HT1080 (cell line): ENCODE measurements at places on chromosomes 5 and 9.

DNA sequence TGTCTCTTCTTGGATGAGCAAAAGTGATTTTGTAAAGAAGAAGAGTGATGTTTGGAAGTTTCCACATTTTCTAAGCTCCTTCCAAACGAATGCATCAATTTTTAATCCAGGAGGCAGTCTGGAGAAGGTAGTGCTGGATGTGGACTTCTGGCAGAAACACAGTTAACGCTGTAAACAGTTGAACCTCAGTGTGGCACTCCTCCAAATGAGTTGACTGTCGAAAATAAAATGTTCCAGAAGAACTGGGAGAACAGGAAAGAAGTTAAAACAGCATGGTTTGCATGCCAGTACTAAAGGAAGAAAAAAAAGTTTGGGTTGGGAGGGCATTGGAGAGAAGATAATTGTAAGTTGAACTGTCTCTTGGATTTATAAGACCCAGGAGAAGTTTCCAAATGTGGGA lies 6.5 kb downstream of the ZNF462 start:
- DNase-seq, result no peak

DNA sequence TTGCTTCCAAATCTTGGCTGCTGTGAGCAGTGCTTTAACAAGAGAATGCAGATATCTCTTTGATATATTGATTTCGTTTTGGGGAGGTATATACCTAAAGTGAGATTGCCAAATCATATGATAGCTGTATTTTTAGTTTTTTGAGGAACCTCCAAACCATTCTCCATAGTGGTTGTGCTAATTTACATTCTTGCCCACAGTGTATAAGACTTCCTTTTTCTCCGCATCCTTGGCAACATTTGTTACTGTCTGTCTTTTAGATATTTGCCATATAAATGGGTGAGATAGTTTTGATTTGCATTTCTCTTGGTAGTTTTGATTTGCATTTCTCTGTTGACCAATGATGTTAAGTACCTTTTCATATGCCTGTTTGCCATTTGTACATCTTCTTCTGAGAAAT lies 10.0 kb upstream of the PLK2 start:
- DNase-seq, result no peak

DNA sequence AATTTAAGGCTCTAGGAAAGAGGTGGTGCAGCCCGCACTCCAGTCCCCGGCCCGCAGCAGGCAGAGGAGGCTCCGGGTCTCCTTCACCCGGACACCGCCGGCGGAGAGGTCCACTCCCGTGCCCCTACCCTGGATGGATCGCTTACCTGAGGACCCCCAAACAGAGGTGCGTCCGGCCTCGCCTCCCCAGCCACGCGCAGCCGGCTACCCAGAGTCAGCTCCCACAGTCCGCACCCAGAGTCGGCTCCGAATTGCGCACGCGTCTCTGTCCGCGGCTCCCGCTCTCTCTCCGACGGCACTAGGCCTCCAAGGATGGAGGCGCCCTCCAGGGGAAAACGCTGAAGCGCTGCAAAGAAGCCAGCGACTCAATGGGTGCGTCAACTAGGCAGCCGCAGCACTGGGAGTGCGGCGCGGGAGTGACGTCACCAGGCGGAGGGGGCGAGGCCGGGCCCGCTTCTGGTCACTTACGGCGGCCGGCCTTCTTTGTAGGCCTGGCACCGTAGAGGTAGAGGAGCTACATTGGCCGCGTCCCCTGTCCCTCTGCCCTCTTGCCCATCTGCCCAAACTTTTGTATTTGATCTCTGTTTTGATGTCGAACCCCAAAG lies at the start of gene ELP1:
Gene ELP1, minus strand, starts transcription at position 407 of the 605 bp plus-strand sequence. CDS start 2,978 bp downstream, outside the sequence.
- peak; percentile 89 for DNase-seq

DNA sequence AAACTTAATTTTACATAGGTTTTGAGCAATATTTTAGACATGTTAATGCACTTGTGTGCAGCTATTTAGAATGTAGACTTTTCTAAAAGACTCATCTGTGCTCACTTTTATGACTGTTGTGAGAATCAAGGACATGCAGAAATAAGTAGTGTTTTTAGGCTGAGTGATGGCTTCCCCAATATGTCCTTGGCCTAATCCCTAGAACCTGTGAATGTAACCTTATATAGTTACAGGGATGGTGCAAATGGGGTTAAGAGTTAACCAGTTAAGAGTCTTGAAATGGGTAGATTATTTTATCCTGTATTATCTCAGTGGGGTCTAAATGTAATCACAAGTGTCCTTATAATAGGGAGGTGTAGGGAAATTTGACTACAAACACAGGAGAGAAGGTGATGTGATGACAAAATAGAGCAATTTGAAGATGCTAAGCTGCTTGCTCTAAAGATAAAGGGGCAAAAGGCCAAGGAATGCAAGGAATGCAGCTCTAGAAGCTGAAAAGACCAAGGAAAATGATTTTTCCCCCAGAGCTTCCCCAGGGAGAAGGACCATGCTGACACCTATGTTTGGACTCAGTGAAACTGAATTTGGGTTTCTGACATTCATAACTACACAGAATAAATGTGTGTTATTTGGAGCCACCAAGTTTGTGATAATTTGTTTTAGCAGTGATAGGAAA lies 298.0 kb upstream of the PAPPA start:
- DNase-seq, result no peak

DNA sequence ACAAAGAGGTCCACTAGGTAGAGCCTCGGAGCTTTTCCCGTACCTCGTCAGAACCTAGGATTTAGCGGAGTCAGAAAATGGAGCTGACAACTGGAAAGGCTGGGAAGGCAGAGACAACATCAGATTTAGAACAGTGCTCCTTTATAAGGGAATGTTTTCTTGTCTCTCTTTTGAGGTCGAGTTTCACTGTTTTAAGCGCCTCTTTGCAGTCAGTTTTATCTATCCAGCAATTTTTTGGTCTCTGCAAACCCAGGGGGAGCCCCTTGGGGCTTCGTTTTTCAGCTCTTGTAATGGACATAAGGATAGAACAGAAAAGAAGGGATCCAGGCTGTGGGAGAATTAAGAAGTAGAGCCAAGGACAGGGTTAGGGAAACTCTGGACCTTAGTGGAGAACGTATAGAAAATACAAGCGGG lies 80.5 kb downstream of the FNBP1 start:
- DNase-seq, result no peak

- DNase-seq, result no peak
These were observed 2.3 kb upstream of the ACSL6 start for GRCh38 chr5:132013711-132014110.

DNA sequence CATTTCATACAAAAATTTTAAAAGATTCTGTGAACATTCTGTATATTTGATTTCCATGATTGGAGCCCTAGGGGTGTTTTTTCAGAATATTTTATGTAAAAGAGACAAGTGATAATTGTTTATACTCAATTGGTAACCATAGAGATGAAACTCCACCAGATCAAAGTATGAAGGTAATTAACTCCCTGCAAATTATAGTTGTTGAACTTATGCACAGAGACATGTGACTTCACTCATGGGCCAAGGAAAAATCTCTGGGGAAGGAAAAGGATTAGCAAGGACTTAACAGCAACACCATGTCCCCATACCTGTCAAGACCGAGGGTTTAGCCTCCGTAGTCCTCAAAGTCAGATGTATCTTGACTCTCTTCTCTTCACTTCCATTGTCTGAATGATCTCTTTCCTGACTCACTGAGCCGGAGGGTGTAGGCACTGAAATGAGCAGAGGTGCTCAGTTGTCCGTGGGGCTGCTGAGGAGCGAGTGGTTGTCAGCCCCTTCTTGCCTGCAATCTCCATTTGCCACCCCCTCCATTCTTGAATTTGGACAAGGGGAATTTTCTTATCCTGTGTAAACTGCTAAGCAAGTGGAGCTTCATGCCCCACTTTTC lies 17.5 kb upstream of the CXCL14 start:
- no peak for DNase-seq

DNA sequence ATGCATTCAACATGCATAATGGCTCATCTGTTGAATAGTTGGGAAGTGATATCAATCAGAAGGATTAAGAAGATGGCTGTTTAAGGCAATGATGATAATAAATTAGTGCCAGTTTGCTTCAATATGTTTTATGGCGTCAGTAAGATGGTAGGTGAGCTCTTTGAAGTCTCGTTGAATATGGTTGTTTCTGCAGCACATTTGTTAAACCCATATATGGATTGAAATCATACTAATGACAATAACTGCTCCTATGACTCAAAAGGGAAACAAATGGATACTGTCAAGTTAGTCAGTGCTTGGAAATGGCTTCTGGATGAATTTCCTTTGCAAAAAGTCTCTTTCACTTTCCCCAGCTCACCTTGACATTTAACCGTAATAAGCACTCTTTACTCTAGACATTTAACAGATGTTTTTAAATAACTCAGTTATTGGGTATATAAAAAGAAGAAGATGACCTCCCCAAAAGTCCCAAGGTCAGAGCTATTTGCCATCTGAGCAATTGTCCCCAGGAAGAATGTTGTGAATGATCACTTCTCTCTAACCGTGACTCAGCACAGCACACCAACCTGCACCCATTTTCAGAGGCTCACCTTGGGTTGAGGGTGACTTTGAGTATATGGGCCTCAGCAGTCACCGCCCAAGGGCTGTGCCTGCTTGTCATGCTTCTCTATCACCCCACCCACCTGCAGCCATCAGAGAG lies 133.4 kb downstream of the GRIA1 start:
- peak; percentile 60 for DNase-seq

DNA sequence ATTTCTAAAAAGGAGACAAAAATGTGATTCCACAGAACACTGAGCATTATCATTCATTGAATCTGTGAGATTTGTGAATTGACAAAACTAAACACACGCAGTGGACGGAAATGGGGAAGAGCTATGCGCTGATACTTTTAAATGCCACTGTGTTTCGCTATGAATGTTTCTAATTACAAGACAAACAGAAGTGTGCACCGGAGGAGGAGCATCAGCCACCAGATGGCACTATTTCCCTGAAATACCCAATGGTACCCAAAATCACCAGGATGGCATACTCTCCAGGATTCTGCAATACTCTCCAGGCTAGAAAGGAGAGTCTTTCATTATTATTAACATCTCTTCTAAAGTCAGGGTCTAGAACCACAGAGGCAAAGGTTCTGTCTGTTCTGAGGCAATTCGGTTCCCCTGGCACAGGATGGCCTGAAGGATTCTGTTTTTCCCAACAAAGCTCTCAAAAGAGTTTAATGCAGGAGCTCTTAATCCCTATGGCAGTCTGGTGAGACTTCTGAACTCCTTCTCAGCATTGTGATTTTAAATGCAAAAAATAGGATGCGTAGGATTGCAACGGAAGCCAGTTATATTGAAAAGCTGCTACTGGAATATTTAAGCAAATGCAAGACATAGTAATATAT lies 13.8 kb upstream of the PUM3 start:
- peak; percentile 55 for DNase-seq

- DNase-seq, result no peak
These were observed 726.9 kb downstream of the DNAH5 start for GRCh38 chr5:13217636-13218035.

GRCh38 chr5:168328814-168329213 lies 37.4 kb downstream of the WWC1 start:
- DNase-seq, result no peak
